ENCODE measurements at places on chromosomes 7 and 10. TPM values are rescaled to one million over a fixed set of nuclear protein-coding genes. Genes with fewer than 3 reads are reported as not detected.

DNA sequence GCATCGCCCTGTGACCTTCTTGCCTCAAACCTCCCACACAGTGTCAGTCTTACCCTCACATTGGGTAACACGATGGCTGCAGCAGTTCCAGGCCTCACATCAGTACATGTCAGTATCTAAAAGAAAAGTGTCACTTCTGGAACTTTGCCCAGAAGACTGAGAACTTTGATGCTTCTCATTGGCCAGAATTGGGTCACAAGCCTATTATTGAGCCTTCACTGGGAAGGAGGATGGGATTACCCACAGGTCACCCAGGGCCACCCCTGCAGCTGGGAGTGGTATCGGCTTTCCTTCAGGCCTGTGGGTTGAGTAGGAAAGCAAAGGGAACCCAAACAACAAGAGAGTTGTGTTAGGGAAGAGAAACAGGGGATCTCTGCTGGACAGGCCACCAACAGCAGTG, 111.5 kb downstream of the NPY start:
- no peak for DNase-seq

Gene SHLD2
- 34.6 TPM for total RNA-seq

DNA sequence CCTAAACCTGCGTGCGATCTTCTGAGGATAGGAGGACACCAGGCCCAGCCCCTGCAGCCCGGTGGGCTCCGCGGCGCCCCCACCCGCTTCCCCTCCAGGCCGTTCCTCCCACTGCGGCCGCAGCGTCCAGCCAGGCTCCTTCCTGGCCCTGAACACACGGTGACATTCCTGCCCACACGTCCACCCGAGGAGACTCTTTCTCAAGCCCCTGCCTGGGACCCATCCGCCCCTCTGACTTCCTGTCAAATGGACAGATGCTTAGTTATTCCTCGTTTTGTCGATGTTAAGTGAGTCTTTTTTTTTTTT, 32.4 kb upstream of the RNF32 start:
- no peak for DNase-seq

- peak; percentile 31 for DNase-seq
Observed at GRCh38 chr10:71314028-71314693, 4.9 kb upstream of the SLC29A3 start.

GRCh38 chr7:86499986-86500385, 143.7 kb upstream of the GRM3 start:
- no peak for DNase-seq

DNA sequence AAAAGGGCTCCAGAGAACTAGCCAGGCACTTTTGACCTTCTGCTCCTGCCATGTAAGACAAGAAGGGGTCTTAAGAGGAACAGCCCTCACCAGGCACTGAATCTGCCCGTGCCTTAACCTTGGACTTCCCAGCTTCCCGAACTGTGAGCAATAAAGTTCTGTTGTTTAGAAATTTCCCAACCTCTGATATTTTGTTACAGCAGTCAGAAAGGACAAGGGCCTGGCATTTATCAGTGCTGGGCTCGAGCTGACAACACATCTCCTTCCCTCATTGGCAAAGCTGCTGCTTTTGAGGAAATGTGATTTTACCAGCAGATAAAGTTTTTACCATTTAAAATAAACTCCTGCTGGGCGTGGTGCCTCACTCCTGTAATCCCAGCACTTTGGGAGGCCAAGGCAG, 103.5 kb downstream of the GPR26 start:
- DNase-seq: no peak

Gene PTN
- total RNA-seq: 1,663 TPM

Gene SEC61G
- 95.8 TPM for total RNA-seq

DNA sequence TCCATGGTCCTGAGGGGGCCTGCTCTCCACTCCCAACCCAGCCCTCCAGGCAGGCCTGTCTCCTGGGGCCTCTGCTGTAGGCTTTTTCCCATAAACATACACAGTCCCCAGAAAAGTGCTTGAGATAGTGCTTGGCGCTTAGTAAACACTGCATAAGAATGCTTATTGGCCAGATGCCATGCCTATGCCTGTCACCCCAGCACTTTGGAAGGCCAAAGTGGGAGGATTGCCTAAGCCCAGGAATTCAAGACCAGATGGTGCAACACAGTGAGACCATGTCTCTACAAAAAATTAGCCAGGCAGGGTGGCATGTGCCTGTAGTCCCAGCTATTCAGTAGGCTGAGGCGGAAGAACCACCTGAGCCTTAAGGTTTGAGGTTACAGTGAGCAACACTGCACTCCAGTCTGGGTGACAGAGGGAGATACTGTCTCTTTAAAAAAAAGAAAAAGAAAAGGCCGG, 24.6 kb upstream of the ASL start:
- peak; percentile 25 for DNase-seq

Gene HOXA9
- 1.5 TPM for total RNA-seq

DNA sequence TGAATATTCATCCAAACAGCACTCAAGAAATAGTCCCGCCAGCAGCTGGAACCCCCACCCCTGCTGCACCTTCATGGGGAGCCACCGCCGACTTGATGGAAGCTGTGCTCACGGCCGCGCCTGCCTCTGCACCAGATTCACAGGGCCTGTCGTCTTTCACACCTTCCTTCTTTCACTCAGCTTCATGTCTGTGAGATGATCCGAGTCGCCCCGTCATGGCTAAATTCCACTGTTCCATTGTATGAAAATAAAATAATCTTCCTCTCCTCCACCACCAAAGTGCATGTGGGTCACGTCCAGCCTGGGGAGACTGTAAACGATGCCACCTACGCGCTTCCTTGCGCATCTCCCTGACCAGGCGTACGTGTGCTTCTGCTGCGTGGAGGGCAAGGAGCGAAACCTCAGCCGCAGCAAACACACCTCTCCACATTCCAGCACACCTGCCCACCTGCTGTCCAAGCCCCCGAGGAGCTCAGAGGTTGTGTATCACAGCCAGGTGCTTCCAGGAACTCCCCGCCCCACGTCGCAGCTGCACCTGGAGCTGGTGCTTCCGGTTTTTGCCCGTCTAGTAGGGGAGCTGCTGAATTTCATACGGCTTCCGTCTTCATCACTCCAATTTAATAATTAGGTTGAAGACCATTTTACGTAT, 137.0 kb downstream of the PTPRN2 start:
- DNase-seq: no peak

DNA sequence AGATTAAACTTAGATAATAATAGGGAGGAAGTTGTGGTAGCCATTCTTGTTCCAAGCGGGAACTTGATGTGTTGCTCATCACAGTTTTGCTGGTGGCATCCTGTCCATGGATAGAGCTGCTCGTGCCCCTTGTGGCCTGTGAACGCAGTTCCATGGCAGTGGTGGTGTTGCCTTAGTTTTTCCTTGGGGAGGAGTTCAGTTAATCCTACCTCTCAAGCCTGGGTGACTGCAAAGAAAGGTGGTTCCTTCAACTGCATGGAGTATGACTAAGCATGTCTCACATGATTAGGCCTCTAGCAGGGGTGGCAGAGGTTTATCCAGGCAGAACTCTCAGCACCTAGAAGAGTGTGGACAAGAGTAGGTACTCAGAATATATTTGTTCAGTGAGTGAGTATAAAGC, 99.7 kb downstream of the MAPK8 start:
- no peak for DNase-seq

Gene TRUB1
- total RNA-seq: 51.9 TPM

Gene ZNF777
- total RNA-seq: 3.7 TPM

Gene NKX2-3
- not detected for total RNA-seq

DNA sequence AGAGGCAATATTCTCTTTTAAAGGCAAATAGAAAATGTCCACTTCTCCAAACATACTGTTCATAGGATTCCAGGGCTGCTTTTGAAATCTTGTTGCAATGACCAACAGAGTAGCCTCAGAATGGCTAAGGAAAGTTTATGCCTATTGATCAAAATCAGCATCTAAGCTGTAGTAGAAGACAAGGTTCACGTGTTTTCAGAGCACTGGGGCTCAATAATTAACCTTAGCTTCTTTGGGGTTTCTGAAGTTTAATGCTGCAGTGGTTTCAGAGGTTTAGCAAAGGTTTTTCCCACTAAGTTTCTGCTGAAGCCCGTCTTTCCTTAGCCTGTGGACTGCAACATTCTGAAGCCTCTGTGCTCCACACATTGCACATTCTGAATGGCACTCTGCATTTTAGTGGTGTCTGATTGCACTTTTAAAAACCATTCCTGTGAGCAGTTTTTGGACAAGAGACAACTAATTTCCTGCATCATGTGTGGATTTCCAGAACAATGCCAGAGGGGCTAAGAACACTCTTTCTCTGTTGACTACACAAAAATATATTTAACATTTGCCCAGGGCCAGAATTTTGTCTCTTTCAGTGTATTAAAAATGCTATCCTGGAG, 342.5 kb downstream of the PTEN start:
- no peak for DNase-seq

DNA sequence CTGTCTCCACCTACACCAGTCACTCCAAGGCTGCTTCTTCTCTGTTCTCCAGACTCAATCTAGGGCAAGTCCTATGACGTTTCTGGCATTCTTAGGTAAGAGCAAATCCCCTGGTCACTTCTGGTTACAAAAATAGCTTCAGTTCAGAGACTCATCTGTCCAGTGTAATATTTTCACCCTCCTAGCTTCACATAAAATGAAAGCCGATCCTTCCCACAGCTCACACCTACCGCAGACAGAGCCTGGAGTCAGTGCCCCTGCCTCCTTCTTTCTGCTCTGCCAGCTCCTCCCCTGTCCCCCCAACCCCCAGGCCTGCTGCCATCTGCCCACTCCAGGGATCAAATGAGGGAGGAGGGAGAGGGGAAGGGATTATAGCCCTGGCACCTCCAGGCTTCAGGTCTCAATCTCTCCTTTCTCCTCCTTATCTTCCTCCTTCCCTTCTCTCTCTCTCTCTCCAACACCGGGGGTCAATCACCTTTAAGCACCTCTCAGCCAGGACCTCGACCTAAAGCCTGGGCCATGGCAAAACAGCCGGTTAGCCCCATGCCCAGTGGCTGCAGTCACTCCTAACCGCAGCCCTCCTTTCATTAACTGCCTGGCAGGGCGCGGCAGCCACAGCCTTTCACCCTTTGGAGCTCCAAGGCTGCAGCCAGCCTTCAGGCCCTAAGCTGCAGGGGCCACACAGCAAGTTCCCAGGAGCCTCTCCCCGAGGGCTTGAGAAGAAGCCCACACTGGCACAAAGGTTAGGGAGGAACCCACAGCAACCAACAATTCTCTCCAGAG, 292.6 kb upstream of the MGMT start:
- no peak for DNase-seq

- DNase-seq: no peak
Observed at GRCh38 chr7:37104822-37105518, 343.7 kb downstream of the ELMO1 start.

GRCh38 chr7:129009437-129009836, 45.5 kb downstream of the TNPO3 start:
- DNase-seq: no peak

DNA sequence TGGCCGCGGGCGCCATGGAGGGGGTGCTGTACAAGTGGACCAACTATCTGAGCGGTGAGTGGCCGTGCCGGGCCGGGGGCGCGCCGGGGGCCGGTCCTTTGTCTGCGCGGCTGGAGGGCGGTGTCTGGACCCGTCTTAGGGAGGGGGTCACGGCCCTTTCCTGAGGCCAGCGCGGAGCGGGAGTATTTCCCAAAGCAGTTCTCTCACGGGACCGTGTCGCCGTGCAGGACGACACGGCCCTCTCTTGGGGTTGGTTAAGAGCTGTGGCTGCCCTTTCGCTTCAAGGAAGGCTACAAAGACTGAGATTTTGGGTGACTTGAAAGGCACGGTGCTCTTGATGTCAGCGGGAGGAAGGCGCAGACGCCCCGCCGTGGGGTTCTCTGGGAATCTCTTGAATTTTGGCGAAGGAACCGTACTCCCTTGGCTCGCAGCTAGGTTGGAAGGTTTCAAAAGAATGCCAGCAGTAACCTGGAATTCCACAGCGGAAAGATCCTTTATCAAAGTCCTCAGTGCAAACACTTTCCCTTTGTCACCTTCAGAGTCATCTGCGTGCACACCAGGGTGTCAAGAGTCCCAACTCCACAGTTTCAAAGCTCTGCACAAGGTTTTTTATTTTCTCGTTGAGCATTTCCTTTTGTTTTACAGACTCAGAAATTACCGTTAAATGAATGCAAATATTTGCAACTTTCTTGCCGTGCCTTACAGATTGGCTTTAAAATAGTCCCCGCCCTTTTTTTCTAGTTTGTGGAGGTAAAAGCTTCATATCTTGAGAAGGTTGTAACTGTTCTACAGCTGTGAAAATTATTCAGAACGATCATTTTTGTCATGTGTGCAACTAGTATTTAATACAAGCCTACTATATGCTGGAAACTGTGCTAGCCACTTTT, 780 bp downstream of the PLEKHA8 start:
- DNase-seq: peak; percentile 31

Gene MINDY3
- 44.7 TPM for total RNA-seq

Gene SRGN
- total RNA-seq: 280 TPM

DNA sequence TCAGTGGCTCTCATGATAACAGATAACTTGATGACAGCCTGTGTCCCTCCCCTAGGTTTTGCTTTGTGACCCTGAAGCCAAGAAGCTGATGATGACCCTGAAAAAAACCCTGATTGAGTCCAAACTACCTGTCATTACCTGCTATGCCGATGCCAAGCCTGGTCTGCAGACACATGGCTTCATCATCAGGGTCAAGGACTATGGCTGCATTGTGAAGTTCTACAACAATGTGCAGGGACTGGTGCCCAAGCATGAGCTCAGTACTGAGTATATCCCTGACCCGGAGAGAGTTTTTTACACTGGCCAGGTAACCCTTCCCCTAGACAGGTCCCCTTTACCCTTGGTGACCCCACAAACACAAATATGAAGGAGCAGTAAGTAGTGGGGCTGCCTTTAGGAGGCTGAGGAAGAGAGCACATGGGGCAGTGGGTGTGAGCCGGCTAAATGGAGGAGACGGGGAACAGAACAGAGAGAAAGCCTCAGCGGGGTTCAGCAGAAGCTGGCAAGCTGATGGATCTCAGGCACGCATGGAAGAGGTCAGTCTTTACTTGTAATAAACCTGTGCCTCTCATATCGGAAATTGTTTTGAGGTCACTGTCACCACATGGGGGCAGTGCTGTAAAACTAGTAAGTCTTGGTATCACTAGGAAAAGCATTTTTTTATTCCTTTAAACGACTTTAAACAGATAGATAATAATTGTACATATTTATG, 20.2 kb downstream of the PDCD11 start:
- peak; percentile 43 for DNase-seq

GRCh38 chr7:134356421-134356936, 39.7 kb upstream of the SLC35B4 start:
- no peak for DNase-seq

- no peak for DNase-seq
Observed at GRCh38 chr7:131533566-131534561, 22.6 kb downstream of the PODXL start.
